ENCODE measurements at places on chromosomes 7 and 10.

DNA sequence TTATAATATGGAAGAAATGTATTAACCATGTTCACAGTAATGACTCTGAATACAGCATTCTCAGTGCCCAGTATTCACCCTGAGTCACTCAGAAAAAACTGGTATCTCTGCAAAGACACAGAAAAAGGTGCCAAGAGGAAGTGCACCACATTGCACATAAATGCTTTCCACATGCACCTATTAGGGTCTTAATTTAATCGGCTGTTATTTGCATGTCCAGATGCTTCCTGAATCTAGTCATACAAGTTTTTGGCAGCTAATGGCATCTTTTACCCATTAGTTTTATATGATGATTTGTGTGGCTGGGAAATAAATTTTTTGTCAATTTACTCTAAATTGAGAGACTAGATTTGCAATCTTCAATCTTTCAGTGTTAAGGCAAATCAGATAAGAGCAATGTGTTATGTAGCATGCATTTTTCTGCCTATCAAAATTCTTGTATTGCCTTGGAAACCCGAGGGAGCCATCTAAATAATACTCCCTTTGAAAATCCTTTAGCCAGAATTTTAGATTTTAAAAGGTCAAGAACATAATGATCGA, 58.2 kb downstream of the ZNF680 start:
- no peak for DNase-seq

DNA sequence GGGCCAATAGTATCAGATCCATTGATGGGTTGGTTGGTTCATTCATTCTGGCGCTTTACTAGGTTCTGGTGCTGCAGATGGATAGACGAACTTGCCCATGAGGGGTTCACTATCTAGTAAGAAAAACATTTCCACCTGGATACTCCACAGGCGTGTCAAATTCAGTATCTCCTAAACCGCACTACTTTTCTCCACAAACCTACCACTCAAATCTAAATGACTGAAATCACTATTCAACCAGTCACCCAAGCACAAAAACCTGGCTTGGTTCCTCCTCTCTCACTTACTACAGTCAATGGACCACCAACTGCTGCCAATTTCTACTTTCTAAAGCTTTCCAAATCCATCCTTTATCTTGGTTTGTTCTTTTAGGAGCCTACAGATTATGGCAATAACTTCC, 572 bp downstream of the AGK start:
- DNase-seq, result peak; percentile 16

GRCh38 chr10:132965411-132966057, 23.2 kb upstream of the CFAP46 start:
- no peak for DNase-seq

DNA sequence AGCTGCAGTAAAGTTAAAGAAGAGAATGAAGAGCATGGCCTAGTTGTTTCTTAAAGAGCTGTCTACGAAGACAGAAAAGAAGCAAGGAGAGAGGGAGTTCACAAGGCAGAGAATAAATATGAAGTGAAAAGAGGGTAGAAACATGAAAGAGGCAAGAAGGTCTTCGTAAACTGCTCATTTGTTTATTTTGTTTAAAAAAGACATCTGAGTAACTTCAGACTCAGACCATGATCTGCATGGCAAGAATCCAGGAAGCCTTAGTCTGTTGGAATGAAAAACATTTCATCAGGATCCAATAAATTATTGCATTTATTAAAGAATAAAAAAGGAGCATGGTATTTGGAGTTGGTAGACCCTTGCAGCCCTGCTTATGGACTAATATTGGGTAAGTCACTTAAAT, 151.1 kb downstream of the SEM1 start:
- no peak for DNase-seq

- no peak for DNase-seq
These were observed 74.3 kb downstream of the SAMD9 start for GRCh38 chr7:93043385-93043985.

GRCh38 chr10:77074104-77074624, 563.4 kb downstream of the KCNMA1 start:
- no peak for DNase-seq

GRCh38 chr7:33853361-33854062, 51.8 kb upstream of the BMPER start:
- DNase-seq, result no peak

DNA sequence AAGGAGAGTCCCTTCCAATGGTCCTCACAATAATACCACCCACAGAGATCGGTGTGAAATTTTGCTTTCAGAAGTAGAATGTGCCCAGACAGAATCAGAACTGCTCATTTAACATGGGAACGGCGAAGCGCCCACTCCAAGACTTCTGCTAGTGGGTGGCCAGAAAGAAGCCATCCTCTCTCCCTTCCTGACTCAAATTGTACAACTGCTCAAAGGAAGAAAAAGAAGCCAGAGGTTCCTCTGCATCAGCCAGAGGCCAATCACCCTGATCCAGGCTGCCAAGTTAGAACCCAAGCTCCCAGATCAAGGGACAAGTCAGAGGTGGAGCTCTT, 23.3 kb downstream of the NUDCD3 start:
- no peak for DNase-seq

DNA sequence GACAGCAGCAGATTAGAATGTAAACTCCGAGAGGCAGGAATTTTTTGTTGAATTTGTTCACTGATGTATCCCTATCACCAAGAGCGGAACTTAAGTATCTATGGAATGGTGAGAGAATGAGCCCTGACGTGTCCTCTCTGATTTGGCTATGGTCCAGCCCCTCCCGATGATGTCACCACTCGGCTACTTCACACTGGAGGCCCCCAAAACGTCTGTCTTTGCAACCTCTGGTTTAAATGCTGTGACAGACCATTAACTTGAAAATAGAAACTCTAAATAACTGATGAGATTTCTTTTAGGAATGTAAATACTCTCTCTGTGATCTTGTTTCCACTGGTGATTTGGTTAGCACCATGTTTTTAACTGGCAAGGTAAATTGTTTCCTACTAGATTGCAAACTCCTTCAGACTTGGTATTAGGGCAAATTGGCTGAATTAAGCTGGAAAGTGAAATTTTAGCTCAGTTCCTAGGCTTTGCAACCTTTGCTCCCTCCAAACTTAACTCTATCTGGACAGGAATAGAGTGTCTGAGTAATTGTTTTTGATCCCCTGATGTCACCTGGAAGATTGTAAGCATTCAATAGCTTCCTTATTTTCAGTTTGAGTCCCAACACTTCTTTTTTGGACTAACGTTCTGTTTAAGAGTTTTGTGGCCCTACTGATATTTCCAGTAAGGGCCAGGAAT, 19.1 kb downstream of the SLC16A12 start:
- DNase-seq, result no peak

GRCh38 chr7:69654849-69655707, 56.8 kb downstream of the AUTS2 start:
- DNase-seq, result peak; percentile 94

DNA sequence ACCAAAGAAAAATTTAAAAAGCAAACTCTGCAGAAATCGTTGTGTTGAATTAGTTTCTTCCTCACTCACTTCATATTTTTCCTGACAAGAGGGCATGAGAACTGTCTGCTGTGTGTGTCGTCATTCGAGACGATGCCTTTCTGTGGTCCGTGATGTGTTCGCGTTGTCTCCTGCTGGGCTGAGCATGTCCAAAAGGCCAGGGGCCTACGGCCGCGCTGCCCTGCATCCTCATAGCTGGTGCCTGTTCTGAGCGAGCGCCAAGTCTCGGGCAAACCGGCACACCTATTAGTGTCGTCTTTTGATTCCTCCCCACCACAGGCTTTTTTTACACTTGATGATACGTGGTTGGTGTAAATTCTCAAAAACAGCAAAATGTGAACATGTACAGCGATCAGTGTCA, 27.4 kb downstream of the WDR37 start:
- no peak for DNase-seq

GRCh38 chr10:26454891-26455290, 16.8 kb downstream of the APBB1IP start:
- DNase-seq, result no peak

DNA sequence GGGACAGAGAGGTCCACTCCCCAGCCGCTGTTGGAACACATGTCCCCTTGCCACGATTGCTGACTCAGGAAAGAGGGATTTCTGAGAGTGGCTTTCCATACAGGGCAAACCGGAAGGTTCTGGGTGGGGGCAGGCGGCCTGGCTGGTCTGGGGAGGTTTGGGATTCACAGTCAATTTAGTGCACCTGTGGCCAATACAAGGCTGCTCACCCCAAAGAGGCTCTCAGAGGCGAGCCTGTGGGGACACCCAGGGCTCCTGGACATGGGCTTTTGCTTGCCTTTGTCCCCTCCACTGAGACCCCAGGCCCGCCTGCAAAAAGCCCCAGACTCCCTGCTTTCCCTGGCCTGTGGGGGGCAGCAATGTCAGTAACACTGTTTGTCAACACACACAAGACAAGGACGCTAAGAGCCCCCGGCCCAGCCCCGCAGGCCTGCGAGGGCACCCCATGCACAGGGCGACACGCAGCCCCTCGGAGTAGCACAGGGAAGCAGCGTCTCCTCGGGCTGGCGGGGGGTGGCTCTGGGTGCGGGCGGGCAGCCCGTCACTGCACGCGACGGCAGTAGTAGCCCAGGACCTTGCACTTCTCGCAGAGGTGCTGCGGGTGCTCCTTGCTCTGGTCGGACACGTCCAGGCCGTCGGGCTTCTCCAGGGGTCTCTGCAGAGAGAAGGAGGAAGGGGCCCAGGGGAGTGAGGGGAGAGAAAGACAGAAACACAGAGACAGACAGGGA, 38.7 kb downstream of the PPIF start:
- DNase-seq, result no peak

DNA sequence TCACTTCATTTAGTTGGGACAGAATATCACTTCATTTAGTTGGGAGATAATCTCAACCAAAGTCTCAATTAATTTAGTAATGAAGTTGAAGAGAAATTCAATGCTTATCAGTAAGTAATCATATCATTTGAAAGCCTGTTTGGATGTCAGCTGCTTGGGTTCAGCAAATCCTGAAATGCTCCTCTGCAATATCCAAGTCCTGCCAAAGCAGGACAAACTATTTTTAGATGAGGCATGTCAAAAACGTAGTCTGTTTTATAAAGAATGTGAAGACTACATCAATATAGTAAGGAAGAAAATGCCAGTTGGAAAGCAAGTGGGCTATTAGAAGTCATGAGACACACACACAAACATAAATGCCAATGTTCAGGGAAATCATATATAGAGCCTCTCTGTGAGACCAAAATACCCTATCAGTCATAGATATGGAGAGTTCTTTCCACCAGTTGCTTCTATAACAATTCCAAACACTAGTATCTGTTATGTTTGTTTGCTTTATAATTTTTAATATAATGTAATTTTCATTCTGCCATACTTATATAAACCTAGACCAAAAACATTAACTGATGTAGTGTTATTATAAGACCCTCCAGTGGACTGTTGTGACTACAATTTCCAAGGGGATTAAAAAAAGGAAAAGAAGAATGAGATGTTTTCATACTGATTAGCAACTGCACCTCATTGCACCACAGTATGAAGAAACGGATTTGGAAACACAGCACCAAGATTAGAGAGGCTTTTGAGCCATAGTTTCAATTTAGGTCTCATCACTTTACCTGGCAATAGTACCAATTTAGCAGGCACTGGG, 160.7 kb downstream of the LRRTM3 start:
- DNase-seq, result no peak

- DNase-seq, result peak; percentile 32
These were observed 53.1 kb upstream of the KDM7A start for GRCh38 chr7:140229591-140230515.

DNA sequence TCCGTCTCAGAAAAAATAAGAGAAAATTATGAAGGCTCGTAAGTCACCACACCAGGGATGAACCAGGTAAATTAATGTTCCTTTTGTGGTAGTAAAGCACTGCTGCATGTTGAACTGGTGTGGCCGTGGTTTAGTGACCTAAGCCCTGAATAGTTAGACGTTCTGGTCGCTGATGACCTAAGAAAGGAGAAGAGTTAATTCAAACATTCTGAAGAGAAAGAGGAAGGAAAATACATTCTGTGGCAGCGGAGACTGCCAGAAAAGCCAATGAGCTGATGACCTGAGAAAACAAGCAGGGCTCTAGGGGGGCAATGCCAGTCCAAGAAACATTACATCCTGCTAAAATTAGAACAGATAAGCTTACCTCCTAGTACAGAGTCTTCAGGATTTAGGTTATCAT, 17.5 kb downstream of the DNAJC9 start:
- no peak for DNase-seq

DNA sequence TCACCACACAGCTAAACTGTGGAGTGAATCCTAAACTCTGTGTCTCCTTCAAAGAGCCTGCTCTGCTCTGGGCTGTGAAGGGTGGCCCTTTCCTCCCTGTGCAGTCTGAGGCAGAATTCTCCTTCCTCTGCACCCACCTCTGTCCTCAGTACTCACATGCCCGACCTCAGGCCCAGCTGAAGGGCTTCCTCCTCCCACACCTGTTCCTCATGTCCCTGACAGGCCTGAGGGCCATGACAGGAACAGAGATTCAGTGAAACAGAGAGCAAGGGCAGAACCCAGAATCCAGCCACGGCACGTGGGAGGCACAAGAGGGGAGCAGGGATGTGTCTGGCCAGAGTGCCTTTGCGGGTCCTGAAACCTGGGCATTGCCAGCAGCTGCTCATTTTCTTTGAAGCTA, 13.9 kb downstream of the CREB3L2 start:
- DNase-seq, result no peak

GRCh38 chr7:159218170-159218569, 73.5 kb upstream of the VIPR2 start:
- DNase-seq, result no peak

DNA sequence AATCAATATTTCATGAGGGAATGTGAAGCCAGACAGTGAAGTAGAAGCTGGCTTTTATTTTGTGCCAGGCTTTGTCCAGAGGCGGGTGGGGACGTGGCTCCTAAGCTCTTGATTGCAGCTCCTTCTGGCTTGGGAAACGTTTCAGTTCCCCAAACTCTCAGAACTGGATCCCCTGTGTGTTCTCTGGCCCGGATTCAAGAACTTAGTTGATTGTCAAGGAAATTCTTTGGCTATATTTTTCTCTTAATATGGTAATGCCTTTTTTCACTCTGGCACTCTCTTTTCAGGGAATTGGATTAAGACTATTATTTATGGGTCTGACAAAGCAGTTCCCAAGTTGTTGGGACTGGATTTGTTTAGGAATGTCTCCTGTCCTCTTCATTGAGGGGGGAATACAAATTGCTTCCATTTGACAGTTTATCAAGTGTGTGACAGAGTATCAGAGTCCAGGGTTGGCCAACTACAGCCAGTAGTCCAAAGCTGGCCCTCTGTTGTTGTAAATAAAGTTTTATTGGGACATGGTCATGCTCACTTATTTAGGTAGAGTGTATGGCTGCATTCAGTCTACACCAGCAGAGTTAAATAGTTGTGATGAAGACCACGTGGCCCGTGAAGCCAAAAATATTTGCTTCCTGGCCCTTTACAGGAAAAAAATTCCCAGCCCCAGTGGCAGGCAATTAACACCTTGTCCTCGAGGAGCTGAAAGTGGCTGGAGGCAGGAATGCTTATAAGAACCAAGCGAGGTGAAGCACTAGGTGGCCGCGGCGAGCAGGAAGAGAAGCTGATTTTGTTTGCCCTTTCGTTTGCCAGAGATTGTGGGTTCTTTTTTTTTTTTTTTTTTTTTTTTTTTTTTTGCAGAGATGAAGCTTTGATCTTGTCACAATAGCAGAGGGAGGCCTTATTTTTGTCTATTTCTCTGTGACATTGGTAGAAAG, 34.3 kb downstream of the HTRA1 start:
- DNase-seq, result peak; percentile 3

GRCh38 chr7:92848851-92849250, 12.5 kb upstream of the CDK6 start:
- no peak for DNase-seq

GRCh38 chr7:125984795-125985194, 1055.2 kb upstream of the POT1 start:
- DNase-seq, result no peak

- no peak for DNase-seq
These were observed 13.4 kb upstream of the WDFY4 start for GRCh38 chr10:48670978-48671913.

Measured in DMS79 treated with DMSO at 0.1 percent for 48 hours (cell line).